ENCODE measurements at places on chromosomes 1 and 21. TPM values are rescaled to one million over a fixed set of nuclear protein-coding genes. Genes with fewer than 3 reads are reported as not detected.

- no peak for DNase-seq
Observed at GRCh38 chr1:18411820-18412641, 68.7 kb upstream of the KLHDC7A start.

GRCh38 chr1:16212251-16212961 lies at the start of gene ARHGEF19:
Gene ARHGEF19, minus strand, starts transcription at chr1:16212652. Its CDS starts 3,598 bp downstream, at chr1:16209054.
- DNase-seq = peak; percentile 79

KPRP gene
- total RNA-seq = not detected

DNA sequence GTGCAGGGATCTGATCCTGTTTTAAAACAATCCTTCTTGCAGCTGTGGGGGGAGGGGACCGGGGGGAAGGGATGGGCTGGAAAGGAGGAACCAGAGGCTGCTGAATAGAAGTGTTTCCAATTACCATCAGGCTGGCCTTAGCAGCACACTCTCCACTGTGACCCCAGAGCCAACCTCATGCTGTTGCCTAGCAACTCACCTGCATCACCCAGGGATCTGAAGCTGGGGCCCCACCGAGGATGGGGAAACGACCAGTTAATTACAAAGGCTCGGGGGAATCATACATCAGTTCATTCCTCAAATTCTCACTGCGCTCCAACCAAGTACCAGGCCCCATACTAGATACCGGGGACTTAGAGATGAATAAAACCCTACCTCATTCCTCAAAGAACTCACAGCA lies 11.9 kb upstream of the GPX7 start:
- peak; percentile 20 for DNase-seq

GRCh38 chr1:99808391-99809115 lies 41.6 kb upstream of the AGL start:
- no peak for DNase-seq

DNA sequence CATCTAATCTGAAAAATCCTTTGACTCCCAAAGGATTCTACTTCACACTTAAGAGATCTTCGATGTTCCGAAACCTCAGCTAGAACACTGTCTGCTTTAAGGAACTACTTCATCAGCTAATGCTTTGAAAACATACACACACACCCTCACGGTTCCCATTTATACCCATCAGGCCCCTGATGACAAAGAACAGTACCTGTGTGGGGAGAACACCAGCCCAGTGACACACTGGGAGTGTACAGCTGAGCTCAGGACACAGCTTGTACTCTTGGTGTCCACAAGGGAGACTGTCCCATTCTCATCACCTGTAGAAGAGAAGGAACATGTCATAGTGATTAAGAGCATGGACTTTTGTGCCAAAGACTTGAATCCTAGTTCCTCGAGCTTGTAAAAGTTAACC lies 6.6 kb downstream of the WDR77 start:
- no peak for DNase-seq

DNA sequence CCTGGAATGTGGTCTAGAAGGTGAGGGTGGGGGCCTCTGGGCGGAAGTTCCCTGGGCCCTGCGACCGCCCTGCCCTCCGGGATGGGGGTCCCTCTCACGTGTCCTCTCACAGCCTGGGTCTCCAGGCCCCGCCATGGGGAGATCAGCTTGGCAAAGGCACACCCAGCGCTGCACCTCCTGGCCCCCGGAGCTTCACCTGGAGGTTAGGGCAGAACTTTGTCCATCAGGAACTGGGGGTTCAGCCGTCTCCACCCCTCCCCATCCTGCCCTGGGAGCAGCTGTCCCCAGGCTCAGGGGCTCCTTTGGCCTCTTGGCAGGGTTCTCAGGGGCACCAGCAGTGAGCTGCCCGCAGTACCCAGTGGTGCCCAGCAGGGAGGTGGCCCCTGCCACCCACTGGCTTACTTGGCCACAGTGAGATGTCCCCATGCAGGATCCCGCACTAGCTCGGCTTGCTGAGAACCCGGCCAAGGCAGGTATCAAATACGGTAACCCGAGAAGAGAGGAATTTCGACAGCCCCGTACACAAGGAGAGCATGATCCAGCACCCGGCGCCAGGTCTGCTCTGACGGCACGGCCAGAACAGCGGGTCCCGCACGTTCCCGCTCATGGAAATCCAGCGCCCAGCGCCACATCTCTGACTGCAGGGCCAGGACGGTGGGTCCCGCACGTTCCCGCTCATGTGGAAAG lies 36.7 kb downstream of the RRP1 start:
- peak; percentile 54 for DNase-seq

SPTA1 gene
- total RNA-seq = 0.09 TPM

GRCh38 chr21:36641886-36642285 lies 57.0 kb upstream of the SIM2 start:
- DNase-seq = no peak

- DNase-seq = no peak
Observed at GRCh38 chr1:209618291-209618690, 33.9 kb downstream of the LAMB3 start.

DNA sequence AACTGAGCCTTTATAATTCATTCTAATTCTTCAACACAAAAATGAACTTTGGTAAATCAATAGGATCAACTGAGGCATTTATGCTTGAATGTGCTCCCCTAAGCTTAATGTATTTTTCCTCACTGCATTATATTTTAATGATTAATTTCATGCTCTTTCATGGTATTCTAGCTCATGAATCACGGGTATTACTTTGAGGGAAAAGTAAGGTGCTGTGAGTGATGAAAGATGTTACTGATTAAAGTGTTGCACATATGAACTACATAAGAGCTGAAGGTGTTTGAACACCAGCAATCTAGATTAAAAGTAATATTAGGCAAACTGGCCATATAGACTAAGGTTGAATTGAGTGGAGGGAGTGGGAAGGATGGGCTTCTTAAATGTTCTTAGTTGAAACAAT lies 1.9 kb downstream of the DPYD start:
- DNase-seq = no peak

DNA sequence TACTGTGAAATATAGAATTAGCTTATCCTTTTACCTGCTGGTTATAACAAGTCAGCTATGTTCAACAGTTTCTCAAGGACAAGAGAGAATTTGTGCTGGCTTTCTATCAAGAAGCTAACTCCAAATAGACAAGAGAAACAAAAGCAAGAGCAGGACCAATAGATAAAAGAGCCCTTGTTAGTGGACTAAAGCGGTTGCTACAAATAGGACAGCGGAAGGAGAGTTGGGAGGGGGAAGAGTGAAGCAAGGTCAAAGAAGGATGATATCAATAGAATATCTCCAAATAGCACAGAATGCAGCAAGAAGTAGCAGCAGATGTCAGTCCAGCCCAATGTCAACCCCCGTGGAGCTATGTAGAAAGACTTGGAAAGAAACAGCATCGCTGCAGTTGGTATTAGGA lies 53.0 kb upstream of the AKT3 start:
- DNase-seq = no peak

DNA sequence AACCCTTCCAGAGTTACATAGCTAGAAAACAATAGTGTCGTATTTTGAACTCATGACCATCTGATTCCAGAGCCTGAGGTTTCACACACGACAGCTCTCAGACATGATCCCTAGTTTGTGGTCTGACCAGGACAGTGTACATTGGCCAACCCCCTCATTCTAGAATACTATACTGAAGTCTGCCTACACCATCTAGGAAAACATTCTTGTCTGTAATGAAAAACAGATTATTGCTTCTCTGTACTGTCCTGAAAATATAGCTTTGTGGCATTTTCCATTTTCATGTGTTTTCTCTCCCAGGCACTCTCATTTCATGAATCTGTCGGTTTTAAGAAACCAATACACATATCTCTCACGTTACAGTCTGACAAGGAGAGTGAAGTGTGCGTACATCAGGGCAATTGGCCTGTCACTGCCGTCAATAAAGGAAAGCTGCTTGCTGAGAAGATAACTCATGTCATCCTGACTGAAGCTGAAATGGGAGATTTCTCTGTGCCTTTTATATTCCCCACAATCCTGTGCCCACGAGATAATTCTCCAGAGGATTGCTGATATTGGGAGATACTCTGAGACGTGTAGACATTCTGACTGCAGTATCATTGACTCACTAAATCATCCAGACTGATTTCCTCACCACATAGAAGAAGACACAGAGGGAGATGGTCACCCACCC lies 585.6 kb downstream of the PLPP3 start:
- DNase-seq = no peak

GRCh38 chr21:45155910-45156309 lies 81.5 kb downstream of the ADARB1 start:
- DNase-seq = no peak

RIPK4 gene
- 20.1 TPM for total RNA-seq

Data from WTC11 (cell line).